Ascending aorta (tissue), 2 donors: ENCODE measurements at places on chromosomes 1 and 21. TPM values are rescaled to one million over a fixed set of nuclear protein-coding genes. Genes with fewer than 3 reads are reported as not detected.

Gene RIPK4
- 6.4 TPM for total RNA-seq

Gene ACADM
- total RNA-seq = 9.8 TPM

Gene FCGR3A
- total RNA-seq = 8.8 TPM

Gene RIMKLA
- 2.7 TPM for total RNA-seq

DNA sequence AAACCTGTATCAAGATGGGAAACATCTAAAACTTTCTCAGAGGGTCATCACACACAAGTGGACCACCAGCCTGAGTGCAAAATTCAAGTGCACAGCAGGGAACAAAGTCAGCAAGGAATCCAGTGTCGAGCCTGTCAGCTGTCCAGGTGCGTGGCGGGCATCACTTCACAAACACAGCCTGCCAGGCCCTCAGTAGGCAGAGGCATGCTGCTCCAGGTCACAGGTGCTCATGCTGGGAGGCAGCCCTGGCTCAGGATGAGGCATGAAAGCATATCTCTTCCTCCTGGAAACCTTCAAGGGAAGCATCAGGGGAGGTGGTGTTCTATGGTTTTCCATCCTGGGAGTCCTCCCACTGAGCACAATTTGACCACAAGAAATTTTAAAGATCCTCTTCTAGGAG lies 6.3 kb downstream of the CD2 start:
- no peaks in the 10 kb centered on the region for H3K27me3 ChIP-seq
- H3K4me3 ChIP-seq = no peak overlapping the region
- H3K4me1 ChIP-seq = no peaks in the 10 kb centered on the region
- no peaks in the 10 kb centered on the region for H3K36me3 ChIP-seq
- DNase-seq = no peak
